ENCODE measurements at places on chromosomes 5 and 9. TPM values are rescaled to one million over a fixed set of nuclear protein-coding genes. Genes with fewer than 3 reads are reported as not detected.

GRCh38 chr5:148898413-148899075 is 72.1 kb downstream of the ADRB2 start:
- DNase-seq: no peak

GRCh38 chr5:89016741-89017303 is 133.8 kb upstream of the MEF2C start:
- no peak for DNase-seq

GRCh38 chr9:115033800-115034199 is 84.2 kb downstream of the TNC start:
- DNase-seq: no peak

DNA sequence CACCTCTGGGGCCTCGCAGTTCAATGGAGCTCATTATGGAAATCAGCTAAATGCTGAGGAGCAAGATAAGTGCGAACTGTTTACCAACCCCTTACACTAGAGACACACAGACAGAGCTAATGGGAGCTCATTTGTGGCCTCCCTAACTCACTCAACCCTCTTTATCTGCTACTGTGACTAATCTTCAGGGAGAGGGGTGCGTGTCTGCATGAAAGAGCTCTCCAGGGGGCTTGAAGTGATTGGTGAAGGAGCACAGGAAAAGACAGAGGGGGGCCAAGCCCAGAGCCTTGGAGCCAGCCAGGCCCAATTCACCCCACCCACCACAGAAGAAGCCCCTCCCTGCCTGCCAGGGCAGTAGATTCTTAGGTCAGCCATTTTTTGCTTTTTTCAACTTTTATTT is 466.8 kb upstream of the BRINP1 start:
- DNase-seq: no peak

GRCh38 chr9:98807070-98807813 is at the start of gene GALNT12:
GALNT12 (plus strand) TSS chr9:98807670; CDS start chr9:98807699, 29 bp downstream.
- DNase-seq: peak; percentile 56

- DNase-seq: no peak
These were observed 75.3 kb upstream of the BARHL1 start for GRCh38 chr9:132506977-132507669.

DNA sequence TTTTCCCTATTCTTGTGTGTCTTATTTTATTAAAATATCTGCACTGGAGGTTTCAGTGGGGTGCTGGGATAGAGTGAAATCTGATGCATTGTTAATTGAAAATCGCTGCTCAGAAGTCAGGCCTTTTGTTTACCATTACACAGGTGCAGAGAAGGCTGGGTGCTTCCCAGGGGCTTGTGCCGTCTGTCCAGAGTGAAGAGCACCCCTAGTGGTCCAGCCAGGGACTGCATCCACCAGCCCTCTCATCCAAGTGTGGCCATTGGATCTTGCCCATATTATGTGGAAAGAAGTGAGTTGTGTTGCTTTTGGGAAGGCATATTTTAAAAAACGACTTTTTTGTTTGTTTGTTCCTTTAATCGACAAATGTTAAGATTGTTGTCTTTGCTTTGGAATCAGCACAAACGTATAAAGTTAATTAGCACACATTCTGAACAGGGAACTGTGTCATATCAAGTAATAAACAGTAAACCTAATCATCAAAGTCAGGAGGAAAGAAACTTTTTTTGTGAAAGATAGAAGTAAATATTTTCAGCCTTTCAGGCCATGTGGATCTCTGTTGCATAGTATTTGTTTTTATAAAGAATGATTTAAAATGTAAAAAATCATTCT is 315.6 kb downstream of the MTRR start:
- DNase-seq: peak; percentile 35

GRCh38 chr5:30194595-30194994 is 998.9 kb upstream of the CDH6 start:
- DNase-seq: no peak

DNA sequence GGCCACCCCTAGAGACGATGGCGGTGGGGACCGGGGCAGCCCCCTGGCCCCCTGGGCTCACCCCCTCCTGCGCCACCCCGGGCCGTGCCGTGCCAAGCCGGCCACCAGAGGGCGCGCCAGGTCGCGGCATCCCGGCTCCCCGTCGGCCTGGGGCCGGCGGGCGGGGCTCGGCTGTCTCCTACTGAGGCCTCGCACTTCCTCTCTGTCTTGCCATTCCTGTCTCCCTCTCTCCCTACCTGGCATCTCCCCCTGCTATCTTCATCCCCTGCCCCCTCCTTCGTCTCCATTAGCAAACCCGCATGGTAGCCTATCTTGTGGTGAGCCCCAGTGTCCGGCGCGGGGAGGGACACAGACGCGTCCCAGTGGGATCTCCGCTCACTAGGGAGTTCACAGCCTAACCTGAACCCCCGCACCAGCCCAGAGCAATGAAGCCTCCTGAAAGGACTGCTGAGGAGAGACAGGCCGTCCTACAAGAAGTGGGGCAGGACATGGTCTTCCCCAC is 29.8 kb upstream of the FABP6 start:
- peak; percentile 90 for DNase-seq

DNA sequence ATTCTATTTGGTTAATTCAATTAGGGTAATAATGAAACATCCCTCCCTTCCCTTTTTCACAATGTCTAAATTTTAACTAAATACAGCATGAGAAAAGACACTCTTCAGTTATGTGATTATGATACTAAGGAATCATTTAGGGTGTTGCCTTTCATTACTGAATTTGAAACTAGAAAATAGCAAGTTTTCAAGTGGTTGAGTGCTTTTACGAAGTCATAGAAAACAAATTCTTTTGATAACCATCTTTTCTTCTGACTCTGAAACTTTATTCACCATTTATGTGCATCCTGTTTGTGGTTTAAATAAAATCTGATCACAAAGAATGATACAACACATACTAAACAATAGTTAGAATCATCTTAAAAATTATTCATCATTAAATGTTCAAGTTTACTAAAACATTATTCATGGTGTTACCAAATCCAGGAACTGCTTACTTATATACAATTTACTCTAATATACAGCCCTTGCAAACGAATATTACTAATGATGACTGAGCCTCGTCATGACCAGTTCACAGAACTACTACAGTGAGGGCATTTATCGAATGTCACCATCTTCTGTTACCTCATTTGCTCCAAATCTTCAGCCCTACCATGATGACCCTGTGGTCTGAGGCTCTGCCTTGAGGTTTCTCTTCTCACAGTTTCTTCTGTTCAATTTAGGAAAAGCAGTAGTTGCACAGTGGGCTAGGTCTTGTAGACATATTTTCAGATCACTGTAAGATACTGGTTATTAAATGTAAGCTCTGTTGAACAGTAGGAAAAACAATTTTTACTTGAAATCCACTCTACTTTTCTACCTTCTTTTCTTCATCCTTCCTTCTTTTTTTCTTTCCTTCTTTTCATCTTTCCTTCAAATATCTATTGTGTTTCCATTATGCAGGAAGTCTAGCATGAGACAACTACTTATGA is 18.3 kb upstream of the IL9 start:
- DNase-seq: no peak

DNA sequence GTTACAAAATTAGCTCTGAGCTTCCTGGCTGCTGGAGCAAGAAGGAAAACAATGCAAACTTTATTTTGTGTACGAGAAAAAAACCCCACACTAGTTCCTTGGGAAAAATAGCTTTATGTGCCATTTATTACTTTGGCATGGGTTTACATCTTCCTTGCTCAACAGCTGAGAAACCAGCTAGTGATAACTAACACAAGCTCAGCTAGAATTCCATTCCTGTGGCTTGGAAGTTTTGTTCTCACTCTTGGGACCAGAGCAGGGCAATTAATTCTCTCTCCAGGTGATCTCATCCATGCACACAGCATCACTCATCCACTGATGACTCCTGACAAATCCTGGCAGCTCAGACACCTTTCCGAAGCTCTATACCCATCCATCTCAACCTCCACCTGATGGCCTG is 104.1 kb downstream of the CRB2 start:
- DNase-seq: no peak

GRCh38 chr5:141649056-141649688 is 2.0 kb downstream of the FCHSD1 start:
- no peak for DNase-seq

- DNase-seq: no peak
These were observed 42.1 kb downstream of the TIMD4 start for GRCh38 chr5:156920861-156921431.

DNA sequence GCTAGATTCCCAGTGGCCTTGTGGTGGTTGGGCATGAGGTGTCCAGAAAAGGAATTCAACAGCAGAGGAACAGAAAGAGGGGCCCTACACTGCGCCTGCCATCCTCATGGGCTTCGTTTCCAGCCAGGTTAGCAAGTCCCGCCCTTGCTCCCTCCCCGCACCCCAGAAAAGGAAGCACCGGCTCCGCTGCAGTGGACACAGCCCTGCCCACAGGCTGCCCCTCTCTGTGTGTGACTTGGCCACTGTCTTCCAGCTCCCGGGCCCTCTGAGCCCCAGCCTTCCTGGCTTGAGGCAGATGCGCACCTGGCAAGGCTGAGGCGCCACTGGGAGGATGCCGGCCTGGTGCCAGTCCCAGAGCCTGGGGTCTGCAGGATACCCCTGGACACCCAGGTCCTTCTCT is 305.0 kb upstream of the IRX4 start:
- DNase-seq: no peak

- DNase-seq: no peak
These were observed 90.9 kb upstream of the GRIA1 start for GRCh38 chr5:153399595-153399994.

GRCh38 chr9:93292664-93293328 is 108.9 kb downstream of the WNK2 start:
- DNase-seq: no peak

- no peak for DNase-seq
These were observed 225.3 kb upstream of the SLC24A2 start for GRCh38 chr9:20014168-20014567.

DNA sequence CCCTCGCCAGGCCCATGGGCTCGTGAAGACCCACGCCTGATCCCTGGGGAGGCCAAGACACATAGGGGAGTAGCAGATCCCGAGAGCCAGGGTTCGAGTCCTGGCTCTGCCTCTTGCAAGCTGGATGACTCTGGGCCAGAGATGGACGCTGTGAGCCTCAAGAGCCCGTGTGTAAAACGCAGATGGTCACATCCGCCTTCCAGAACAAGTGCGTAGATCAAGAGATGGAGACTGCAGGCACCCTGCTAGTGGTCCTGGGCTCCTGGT is 8.2 kb downstream of the ST6GALNAC4 start:
- DNase-seq: no peak

- peak; percentile 55 for DNase-seq
These were observed 183.8 kb downstream of the PJA2 start for GRCh38 chr5:109225716-109226625.

DNA sequence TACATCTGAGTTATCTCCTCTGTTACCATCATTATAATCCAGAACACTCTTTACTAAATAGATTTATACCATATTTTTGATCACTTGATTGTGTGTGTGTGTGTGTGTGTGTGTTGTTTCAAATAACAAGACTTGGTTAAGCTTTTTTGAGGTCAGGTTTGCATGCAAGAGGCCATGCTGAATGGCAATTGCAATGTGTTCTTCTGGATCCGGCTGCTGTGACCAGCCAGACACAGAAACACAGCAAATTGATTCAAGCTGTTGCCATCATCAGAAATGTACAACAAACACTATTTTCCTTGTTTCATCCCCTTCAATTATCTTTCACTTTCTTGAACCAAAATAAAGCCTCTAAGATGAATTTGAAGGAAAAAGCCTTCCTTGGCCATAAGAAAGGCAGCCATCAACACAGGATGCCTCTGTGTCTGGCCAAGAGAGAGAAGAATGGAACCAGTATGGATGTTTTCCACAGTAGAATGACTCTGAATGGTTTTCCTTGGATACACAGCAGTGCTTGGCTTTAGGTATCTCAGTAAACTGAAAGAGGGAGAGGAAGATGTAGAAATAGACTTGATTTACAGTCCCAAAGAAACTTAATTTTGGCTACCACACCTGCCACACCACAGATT is 53.9 kb downstream of the DPYSL3 start:
- DNase-seq: no peak

DIMT1 gene
- 18.8 TPM for total RNA-seq

TXNDC8 gene
- total RNA-seq: not detected

SREK1 gene
- 32.3 TPM for total RNA-seq

TAF1L gene
- total RNA-seq: not detected

SPATA31D4 gene
- total RNA-seq: not detected

TLX3 gene
- not detected for total RNA-seq

SPATA31C1 gene
- not detected for total RNA-seq

BSPRY gene
- 0.37 TPM for total RNA-seq

LECT2 gene
- not detected for total RNA-seq

SLC28A3 gene
- total RNA-seq: 1.2 TPM

MLANA gene
- total RNA-seq: not detected

Data from left ventricle myocardium superior (tissue), 1 donor.